ENCODE measurements at places on chromosomes 2 and 18.

DNA sequence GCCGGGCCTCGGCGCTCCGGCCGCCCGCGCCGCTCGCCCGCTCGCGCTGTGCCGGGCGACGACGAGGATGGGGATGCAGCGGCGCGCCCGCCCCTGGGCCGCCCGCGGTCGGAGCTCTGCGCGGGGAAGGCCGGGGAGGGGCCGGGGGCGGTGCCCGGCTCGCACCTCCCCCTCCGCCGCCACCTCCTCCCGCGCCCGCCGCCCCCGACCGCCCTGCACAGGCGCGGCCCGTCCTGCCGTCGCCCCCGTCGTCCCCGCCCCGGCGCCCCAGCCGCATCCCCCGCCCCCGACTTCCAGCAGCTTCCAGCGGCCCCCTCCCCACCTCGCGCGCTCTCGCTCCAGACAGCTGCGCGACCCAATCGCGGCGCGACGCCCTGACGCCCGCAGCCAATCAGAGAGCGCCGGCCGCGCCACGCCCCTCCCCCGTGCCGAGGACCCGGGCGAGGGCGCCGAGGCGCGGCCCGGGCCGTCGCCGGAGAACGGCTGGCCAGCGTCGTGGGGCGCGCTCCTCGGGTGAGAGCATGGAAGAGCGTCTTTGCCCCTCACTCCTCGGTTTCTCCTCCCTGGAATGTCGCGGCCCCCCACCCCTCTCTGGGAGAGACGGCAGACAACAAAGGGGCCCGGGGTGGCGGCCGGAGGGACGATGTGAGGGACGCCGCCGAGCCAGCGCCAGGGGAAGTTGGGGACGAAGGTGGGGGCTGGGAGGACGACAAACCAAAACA is at the start of gene MBOAT2:
TSS of gene MBOAT2 (minus strand) at position 69 of the 722 bp plus-strand sequence. CDS start 70 bp downstream, outside the sequence.
- DNase-seq = peak; percentile 85

DNA sequence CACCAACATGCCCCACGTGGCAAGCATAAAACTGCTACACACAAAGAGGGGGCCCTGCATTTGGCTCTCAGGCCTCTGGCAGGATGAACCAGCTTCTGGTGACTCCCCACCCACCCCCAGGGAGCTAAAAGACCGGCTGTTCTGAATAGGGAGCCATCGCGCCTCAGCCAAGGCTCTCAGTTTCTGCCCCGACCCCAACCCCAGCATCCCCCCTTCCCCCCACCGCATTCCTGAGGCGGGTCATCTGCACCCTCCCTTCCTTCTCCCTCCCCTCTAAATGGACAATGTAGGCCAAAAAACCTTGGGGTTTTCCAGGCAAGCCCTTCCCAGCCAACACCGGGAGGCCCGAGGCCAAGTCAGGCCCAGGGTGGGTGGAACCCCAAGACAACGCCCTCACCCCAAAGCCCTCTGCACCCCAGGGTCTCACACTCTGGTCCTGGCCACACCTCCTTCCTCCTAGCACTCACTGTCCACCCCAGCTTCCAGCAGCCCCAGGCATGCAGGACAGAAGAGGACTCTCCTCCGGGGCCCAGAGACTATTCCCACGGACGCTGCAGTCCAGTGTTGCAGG is 5.7 kb downstream of the CYP26B1 start:
- no peak for DNase-seq

DNA sequence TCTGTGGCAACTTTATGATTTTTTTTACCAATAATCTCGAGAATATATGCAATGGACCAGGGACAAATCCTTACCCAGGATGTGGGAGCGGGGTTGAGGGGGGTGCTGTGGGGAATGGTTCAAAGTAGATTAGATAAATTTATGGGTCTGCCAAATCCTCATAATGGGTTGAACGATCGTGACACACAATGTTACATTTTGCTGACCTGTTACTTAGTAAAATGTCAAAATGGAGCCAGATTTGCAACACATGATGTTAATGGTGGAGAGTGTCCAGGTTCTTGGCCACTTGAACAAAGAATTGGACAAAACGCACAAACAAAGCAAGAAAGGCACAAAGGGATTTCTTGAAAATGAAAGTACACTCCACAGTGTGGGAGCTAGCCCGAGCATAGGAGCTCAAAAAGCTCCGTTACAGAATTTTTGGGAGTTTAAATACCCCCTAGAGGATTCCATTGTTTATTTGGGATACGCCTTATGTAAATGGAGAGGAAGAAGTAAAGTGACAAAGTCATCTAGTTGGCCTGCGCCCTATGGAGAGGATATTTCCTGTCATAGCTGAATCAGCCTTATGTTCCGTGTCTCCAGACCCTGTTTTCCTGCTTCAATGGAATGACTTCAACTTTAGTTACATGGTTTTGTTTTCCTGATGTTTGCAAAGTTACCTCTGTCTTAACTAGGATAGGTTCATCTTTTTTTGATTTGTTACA is 776.0 kb downstream of the DCC start:
- no peak for DNase-seq

GRCh38 chr2:86251840-86252266 is 52.6 kb downstream of the MRPL35 start:
- DNase-seq = no peak

GRCh38 chr2:216888887-216889622 is 29.2 kb upstream of the TNP1 start:
- no peak for DNase-seq

DNA sequence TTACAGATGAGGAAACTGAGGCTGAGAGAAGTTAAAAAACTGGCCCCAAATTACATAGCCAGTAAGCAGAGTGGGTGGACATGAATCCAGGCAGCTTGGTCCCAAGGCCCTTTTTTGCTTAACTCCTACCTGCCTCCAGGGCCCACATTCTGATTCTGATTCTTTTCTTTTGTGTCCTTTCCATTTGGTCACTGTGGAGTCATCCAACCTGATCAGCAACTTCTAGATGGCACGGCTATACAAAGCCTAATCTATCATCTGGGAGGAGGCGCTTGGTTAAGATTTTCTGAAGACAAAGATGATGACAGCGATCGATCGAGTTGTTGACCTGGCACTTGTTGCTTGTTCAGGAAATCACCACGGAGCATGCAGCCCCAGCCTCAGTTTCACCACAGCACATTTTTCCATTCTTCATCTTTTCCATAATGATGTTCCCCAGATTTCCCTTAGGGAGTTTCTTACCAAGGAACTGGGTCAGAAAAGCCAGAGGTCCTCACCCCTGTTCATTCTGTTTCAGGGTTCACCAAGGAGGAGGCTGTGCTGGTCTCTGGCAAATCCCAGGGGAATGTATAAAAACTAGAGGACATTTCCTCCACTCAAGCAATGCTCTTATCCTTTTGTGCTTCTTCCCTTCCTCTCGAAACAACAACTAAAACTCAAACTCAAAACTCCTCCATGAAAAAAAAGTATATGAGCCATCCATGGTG is 6.9 kb upstream of the IGFBP2 start:
- no peak for DNase-seq

- peak; percentile 57 for DNase-seq
These were observed 125.3 kb downstream of the TMEM131 start for GRCh38 chr2:97870396-97870843.

DNA sequence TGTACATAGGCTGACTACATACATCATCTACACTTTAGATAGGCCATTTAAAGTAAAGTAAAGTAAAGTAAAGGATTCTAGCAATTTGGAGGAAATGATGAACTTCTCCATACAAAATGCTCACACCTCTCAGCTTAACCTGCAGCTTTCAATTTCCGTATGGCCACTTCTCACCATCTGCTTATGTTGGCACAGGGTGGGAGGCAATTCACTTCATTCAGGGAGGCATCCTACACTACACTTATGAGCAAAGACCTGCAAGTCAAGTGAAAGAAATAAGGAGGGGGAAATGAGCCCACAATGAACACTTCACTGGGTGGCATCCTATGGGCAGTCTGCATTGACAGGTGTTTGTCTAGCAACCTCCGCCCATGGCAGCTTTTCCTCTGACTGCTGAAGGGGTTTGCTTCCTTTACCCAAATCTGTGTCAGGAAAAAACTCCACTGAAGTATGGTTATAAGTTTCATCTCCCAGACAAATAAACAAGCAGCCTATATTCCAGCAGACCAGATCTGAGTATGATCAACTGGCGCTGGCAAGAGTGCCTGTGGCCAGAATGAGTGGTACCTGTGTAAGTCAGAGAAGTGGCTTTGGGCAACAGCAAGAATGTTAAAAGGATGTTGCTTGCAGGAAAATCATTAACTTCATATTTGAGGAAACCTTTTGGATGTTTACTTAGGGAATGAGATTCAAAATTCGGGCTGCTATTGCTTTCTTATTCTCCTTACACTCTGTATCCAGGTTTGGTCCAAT is 449.1 kb downstream of the TGIF1 start:
- DNase-seq = no peak

DNA sequence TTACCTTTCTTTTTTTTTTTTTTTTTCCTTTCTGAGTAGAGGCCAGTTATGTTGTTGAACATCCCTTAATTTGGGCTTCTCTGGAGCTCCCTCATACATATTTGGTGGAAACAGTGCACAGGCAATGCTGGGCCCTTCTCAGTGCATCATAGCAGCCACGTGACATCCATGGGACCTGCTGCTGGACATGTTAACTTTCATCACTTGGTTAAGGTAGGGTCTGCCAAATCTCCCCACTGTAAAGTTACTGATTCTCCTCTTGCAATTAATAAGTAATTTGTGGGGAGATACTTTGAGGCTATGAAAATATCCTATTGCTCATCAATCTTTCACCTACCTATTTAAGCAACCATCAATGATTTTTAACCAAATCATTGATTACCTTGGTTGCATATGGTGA is 211.5 kb upstream of the LYPD1 start:
- DNase-seq = no peak

DNA sequence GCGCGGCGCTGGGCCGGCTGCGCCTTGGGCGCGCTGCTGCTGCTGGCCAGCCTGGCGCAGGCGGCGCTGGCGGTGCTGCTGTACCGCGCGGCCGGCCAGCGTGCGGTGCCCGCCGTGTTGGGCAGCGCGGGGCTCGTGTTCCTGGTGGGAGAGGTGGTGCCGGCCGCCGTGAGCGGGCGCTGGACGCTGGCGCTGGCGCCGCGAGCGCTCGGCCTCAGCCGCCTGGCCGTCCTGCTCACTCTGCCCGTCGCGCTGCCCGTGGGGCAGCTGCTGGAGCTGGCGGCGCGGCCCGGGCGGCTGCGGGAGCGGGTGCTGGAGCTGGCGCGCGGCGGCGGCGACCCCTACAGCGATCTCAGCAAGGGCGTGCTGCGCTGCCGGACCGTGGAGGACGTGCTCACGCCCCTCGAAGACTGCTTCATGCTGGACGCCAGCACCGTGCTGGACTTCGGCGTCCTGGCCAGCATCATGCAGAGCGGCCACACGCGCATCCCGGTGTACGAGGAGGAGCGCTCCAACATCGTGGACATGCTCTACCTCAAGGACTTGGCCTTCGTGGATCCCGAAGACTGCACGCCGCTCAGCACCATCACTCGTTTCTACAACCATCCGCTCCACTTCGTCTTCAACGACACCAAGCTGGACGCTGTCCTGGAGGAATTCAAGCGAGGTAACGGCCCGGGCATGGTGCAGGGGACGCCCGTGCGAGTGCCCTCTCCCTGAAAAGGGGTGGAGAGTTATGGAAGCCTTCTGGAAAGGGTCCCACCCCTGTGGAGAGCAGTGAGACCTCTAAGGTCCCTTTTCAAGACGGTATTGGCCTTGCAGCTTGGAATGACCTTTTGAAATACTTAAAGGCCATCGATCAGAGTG is 1.0 kb downstream of the CNNM3 start:
- DNase-seq = peak; percentile 26

- no peak for DNase-seq
These were observed 424.1 kb upstream of the ZEB2 start for GRCh38 chr2:144943986-144944385.

GRCh38 chr2:119826370-119826961 is 66.7 kb downstream of the PTPN4 start:
- DNase-seq = peak; percentile 44

GRCh38 chr2:241339839-241340630 is 16.1 kb upstream of the FARP2 start:
- no peak for DNase-seq

- DNase-seq = no peak
These were observed 471.8 kb downstream of the IRS1 start for GRCh38 chr2:226327830-226328229.

GRCh38 chr18:48803518-48803917 is 147.2 kb downstream of the SMAD7 start:
- no peak for DNase-seq

- no peak for DNase-seq
These were observed 4.7 kb upstream of the PSD4 start for GRCh38 chr2:113169002-113169530.

DNA sequence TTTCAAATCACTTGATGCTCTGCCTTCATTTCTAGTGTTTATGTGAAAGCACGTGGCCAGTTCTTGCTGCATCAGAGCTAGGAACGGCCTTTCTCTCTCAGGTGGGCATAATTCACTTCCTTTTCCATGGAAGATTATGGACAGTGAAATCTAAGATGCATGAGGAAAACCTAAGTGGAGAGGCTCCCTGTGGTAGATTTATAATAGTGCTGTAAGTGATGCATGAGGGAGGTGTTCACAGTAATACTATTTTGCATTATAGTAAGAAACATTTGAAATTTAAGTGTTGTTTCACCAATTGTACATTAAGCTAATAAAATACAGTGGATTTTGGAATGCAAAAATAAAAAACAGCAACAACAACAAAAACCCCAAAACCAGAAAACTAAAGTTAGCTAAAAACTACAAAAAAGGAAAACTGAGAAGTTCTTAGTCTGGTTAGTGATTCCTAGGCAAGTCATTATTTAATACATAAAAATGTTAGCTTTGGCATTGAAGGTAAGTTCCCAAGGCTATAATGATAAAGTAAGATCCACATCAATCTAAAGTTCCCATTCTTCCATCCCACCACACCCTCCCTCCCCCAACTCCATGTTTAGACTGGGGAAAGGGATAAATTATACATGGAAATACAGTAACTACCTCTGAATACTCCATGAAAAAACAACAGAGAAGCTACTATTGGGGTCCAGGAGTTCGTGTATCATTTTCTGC is 153.9 kb downstream of the NAPG start:
- no peak for DNase-seq

DNA sequence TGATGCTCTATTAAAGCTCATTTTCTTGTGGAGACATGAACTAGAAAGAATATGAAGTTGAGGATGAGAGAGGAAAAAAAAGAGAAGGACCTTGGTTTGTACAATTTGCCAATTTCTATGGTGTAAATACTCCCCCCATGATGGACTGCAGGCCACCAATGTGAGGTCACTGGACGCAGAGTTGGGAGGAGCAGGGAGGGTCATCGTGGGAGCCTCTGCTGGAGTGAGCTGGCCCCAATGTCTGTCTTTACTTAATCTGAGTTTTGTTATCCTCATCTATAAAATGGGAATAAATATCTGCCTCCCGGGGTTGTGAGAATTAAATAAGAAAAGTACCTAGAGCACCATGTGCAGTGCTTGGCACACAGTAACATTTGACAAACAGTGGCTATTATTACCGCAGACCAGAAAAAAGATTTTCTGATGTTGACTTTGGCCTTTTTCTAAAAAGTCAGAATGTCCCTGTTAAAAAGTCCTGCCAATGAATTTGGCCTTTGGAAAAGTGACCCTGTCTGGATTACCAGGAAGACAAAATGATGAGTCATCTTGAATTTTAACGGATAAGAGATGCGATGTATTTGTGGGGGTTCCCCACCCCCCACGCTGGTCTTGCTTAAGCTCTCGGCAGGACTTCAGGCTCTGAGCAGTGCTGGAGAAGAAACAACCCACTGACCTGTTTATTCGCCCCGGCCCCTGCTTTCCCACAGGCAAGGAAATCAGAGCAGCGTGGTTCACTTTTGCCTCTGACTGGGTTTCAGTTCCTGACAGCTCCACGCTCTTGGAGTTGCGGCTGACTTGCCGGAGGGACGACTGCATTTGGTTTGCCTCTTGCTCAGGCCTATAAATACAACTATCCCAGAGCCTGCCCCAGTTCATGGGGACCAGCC is 50.3 kb upstream of the FOSL2 start:
- no peak for DNase-seq

- DNase-seq = no peak
These were observed 134.3 kb downstream of the IRS1 start for GRCh38 chr2:226665306-226665831.

- DNase-seq = no peak
These were observed 2035.3 kb upstream of the LRRTM1 start for GRCh38 chr2:82339805-82340204.
